ENCODE measurements at places on chromosomes 16 and 17.

- no peak for DNase-seq
These were observed 168.6 kb downstream of the HAPSTR1 start for GRCh38 chr16:9259914-9260608.

- DNase-seq: no peak
These were observed 870 bp upstream of the ITGA3 start for GRCh38 chr17:50055055-50055425.

GRCh38 chr16:55398762-55399161 is 74.8 kb downstream of the IRX6 start:
- no peak for DNase-seq

- no peak for DNase-seq
These were observed 53.5 kb upstream of the PABPN1L start for GRCh38 chr16:88919936-88920335.

GRCh38 chr16:85556456-85557082 is 56.6 kb upstream of the GSE1 start:
- DNase-seq: no peak

DNA sequence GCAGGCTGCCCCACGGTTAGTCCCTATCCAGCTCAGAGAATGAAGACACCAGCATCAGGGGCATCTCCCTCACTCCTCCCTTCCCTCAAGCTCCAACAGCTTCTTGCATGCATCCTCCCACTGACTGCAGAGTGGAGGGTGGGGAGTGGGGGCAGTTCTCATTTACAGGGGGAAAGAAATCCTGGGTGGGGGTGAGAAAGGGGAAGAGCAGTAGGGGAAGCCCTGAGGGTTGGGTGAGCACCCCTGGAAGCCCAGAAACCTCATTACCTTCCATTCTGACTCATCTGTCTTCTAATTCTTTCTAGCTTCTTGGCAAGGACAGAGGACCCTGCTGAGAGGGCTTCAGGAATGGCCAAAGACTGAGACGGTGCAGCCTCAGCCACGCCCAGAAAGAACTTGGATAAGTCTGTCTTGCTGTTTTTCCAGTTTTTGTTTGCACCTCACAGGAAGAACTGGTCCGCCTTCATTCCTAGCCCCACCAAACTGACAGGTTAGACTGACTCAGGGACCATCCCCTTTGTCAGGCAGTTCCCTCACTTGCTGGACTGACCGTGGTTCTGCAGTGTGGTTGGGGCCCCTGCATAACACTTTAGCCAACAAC is 52.5 kb upstream of the WSB1 start:
- no peak for DNase-seq
